Stimulated activated CD8-positive, alpha-beta memory T cell treated with anti-CD3 and anti-CD28 coated beads, Interleukin-7, amount 100 ng/mL, for 1 hour (primary cell): ENCODE measurements at places on chromosomes 1 and 21.

DNA sequence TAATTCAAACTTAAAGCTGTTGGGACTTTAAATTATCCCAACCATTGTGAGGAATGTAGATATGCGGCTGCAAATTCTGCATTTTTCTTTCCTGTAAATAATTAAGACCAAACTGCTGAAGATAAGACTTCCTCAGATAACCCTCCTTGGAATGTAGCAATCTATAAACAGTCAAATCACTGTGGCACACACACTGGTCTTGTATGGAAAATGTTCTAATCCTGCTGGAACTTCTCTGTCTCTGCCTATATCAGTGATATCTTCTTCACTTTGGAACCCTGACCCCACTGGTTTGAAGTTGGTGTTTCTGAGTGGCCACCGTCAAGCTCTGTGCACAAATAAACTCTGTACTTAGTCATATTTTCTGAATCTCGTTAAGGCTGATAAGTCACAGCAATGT lies 32.9 kb downstream of the HSF2BP start:
- no peak for DNase-seq

DNA sequence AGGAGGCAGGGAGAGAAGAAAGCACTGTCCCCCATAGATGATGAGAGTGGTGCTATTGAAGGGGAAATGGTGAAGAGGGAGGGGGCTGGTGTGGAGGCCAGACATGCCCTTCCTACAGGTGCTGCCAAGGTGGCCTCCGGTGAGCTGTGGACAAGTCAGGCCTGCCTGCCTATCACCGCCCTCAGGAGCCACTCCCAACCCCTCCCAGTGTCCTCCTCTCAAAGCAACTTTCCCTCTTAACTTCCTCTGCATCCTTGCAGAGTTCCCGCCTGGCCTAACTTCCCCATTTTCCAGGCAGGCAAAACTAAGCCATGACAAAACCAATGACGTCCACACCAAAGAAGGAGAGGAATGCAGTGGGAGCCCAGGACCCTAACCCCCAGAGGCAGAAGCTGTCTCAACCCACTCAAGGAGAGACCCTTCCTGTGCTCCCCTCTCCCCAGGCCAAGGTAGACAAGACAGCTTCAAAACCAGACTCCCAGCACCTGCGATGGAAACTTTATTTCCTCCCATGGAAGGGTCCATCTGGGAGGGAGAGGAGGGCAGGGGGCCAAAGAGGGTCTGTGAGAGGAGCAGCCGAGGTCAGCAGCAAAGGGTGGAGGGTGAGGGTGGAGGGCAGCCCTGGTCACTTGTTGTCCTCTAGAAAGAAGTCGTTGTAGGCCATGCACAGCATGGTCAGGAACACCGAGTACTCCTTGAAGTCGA lies 1.0 kb upstream of the S100A6 start:
- DNase-seq = no peak

DNA sequence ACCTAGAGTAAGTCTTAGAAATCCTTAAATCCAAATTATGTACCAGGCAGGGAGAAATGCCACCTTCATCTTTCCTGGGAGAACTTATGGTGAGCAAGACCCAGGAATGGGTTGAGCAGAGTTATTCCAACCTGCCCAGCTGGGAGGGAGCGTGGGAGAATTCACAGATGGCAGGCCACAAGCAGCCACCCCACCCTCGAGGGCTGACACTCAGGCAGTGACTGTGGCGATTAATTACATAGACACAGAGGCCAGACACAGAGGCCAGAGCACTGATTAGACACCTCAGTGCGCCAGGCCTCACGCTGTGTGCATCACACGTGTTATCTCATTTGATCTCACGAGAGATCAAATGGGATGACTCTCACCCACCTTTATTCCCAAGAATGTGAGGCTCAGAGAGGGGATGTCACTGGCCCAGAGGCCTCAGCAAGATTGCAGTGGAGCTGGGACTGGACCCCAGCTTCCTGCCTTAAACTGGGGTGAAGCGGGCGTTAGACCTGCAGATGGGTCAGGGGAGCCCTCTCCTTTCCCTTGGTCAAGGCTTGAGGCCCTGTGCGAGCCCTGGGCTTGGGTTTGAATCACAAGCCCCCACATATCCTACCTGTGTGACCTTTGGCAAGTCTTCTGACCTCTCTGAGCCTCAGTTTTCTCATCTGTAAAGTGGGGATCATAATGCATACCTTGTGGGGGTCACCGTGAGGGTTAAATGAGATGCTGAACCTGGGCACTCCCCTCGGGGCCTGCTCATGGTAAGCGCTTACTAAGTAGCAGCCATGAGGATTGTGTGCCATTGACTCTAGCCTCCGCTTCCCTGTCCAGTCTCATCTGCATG lies 28.8 kb upstream of the PADI4 start:
- no peak for DNase-seq

DNA sequence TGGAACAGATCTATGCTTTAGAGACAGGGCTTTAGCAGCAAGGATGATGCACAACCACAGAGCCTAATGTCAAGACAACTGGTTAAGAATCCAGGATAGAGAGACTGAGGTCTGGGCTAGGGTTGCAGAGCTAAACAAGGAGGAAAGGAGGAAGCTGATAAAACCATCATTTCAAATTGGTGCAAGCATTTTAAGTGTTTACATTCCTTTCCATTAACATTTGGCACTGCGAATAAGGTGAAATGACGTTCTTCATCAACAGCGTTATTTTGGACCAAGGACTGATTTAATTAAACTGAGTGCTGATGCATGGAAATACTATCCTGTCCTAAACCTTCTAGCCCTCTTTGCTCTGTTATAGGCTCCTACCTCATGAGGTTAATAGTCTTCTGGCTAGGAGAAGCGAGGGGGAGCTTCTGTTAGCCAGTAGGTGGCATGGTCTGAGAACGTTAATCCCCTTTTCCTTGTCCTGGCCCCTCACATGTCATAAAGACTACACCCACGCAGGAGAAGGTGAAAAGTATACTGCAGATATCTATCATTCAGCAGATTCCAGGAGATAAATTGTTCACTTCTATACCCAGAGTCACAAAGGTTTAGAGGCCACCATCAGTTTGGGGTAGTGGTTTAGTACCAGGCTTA lies 7.6 kb upstream of the C1orf21 start:
- no peak for DNase-seq

- peak; percentile 25 for DNase-seq
Measured at GRCh38 chr1:245153081-245153551, 1.7 kb upstream of the KIF26B start.

DNA sequence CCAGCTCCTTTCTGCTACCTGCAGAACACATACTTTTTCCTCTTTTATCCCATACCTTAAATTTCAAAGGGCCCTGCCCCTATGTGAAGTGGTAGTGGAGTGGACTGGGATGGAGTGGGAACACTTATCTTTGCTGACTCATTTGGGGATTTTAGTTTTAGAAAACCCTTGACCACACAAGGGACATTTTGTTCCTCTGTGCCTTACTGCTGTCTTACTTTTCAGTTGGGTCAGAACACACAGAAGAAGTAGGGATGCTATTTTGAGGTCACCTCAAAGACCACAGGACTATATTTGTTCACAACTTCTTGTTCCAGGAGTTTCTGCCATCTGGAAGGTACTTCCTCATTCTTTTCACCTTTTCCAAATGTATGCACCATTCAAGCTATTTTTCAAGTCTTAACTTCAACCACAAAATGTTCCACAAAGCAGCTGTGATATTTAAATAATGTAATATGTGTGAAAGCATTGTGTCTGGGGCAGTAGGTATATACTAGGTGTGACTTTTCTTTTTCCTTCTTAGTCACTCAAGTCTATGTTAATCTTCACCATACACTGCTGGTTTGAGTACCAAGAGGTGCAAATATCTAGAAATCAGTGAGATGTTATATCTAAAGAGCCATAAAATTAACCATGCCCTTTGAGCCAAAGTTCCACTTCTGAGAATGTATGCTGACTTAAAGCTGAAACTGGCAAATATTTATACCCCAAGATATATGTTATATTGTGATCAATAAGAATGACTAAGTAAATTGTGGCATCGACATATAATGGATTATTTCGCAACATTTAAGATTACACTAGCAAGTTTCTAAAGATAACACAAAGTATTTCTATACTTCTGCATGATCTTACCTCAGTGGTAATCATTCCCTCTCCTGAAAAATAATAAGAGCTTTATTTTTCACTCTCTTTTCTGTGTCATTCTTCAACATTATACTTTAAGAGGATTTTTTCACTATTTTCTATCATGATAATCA lies 308.5 kb downstream of the MRPL39 start:
- no peak for DNase-seq

DNA sequence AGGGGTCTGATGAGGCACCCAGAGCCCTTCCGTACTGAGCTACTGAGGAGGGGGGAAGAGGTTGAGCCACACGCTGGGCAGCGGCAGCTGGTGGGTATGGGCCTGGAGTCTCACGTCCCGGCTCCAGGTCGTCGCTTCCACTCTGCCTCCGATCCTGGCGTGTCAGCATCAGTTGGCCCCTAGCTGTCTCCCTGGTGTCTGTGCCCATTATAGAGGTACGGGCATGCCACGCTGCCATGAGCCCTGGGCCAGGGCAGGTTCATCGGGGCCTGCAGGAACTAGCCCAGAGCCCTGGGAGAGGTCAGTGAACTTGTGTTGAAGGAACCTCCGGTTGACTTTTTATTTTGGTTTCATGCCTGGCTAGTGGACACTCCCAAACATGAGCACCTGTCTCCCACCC lies 18.2 kb downstream of the COQ8A start:
- no peak for DNase-seq

DNA sequence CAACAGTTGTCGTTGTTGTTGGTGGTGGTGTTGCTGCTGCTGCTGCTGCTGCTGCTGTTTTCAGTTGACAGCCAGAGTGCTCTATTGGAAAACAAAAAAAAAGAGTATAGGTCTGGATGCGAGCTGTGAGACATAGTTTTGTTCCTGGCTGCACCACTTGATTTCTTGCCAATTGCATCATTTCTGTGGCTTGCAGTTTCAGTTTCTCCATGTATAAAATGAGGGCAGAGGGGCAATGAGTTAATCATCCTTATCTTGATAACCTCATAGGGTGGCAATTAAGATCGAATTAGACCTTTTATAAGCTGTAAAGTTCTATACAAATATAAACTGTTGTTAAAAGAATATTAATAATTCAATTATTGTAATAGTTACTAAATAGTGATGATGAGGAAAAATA lies 156.7 kb downstream of the DMRTA2 start:
- DNase-seq = no peak

GRCh38 chr1:19643602-19644394 lies at the start of gene NBL1:
Gene NBL1, plus strand, starts transcription at chr1:19644311. Its CDS starts 10,720 bp downstream, at chr1:19655031.
- DNase-seq = peak; percentile 52

DNA sequence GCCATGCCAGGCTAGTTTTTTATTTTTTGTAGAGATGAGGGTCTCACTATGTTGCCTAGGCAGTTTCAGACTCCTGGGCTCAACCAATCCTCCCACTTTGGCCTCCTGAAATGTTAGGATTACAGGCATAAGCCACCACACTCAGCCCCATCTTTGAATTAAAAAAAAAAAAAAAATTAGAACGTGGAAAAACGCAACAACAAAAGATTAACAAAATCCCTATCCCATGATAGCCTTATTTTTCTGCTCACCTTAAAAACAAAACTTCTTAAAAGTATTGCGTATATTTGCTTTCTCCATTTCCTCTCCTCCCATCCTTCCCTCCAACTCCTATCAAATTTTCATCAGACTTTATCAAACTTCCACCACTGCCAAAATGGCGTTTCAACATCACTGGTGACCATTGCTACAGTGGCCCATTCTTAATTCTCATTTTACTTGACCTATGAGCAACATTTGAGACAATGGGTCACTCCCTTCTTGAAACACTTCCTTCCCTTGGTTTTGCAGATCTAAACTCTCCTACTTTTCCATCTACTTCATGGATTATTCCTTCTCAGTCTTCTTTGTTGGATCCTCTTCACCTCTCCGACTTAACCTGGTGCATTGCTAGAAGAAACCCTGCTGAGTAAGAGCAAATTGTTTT lies 579 bp upstream of the ZNF684 start:
- no peak for DNase-seq

- no peak for DNase-seq
Measured at GRCh38 chr1:11156441-11156840, 32.7 kb upstream of the ANGPTL7 start.

DNA sequence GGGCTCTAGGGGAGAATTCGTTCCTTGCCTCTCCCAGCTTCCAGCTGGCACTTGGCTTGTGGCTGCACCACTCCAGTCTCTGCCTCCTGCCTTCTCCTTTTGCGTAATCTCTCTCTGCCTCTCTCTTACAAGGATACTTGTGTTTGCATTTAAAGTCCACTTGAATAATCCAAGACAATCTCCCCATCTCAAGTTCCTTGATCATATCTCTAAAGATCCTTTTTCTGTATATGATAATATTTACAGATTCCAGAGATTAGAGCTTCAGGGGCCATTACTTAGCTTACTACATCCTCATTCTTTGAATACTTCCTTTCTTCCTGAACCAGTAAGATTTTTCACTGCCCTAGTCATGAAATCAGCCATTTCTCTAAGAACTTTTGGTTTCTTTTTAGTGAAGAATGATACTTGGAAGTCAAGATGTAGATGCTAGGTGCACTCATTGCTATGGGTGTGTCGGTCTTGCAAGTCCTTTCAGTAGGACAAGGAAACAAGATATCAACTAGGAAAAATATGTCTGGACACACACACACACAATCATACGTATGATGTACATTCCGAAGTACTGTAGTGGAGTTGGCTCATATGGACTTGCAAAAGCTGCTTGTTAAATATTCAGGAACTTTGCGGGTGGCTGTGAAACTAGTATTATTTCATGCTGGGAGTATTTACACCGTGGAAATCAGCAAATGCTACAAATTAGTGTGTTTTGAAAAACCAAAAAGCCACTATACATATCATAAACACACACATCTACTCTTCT lies 20.8 kb upstream of the RLF start:
- DNase-seq = no peak

DNA sequence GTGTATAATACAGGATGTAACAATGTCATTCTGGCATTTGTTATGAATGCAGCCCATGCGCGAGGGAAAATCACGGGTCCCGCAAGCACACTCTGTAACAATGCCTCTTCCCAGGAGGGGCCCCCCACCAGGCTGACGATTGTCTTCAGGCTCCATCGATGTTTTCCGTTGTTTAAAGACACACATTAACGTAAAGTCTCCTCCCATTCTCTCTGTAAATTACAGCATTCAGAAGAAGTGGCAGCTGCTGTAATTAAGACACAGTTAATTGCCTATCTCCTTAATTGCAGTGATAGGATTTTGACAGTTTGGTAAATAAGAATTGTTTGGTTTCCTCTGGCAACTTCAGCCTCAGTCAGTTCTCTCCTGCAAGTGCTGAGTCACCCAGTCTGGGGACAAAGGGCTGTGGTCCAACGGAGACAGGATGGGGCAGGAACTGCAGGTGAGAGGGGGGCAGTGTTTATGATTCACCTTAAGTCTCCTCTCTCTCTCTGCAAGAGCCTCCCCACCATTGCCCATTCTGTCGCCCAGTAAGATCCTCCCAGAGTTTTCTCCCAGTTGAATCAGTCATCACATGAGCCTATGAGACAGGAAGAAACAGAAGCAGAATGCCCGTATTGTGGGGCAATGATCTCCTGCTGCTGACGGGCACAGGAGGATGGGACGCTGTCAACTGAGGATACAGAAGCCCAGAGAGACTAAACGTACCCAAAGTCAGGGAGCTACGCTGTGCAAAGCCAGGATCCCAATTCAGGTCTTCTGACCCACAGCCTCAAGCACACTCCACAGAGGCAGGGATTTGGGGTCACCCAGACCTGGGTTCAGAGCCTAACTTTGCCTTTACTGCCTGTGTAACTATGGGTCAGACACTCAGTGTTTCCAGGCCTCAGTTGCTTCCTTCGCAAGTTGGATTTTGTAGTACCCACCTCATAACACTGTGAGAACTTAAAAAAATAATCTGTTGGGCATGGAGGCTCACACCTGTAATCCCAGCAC lies 110.0 kb downstream of the ADSS2 start:
- no peak for DNase-seq
